ENCODE measurements at places on chromosomes 1 and 21.
A peak's percentile ranks its signal among the peaks of the same experiment; 100 is the strongest.

DNA sequence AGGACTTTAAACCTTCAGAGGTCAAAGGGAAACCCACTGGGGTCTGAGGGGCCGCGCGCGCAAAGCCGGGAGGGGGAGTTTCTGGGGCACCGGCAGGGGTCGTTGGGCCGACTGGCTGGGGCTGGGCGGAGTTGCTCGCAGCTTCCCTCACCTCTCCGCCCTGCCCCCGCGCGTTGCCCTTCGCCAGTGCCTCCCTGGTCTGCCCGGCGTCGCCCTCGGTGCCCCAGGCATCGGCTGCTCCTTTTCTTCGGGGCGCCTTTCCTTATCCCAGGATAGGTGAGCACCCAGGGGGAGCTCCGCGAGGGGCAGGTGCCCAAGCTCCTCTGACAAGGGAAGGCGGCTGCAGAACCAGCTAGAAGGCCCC is 390 bp upstream of the NGF start:
- no peak for DNase-seq

DNA sequence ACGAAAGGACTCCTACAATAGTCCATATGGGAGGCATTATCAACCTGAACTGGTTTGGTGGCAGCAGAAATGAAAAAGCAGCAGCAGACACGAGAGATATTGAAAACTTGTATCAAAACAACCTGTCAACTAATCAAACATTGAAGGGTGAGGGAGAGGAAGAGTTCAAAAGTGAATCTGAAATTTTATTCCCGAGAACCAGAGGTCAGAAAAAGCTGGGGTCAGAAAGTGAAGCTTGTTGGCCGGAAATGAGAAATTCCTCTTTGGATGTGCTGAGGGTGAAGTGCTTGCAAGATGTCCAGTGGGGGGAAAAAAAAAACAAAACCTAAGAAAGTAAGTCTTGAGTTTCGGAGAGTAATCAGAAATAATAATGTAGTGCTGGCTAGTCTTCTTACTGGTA is 1.9 kb upstream of the C4BPA start:
- no peak for DNase-seq

- DNase-seq = no peak
Measured at GRCh38 chr1:68173936-68174737, 58.2 kb downstream of the WLS start.

DNA sequence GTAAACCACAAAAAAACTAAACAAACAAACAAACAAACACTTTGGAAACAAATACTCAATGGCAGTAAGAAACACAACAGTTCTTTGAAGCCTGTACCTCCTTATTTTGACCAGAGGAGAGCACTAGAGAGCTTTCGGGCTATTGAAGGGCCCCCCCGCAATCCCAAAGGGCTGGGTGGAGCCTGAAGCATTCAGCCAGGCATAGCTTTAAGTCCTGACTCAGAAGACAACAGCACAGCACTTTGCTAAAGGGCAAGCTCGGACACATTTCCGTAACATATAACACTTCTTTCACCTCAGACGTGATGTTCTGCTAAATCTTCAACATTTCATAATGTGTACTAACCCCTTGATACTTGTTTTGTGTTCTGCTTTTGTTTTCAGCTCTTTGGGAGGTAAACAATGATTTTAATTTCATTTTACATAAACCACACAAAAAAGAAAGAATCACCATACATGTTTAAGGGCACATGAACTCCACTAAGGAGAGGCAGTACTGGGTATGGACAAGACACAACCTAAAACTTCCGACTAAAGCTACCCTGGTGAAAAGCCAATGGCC is 9.7 kb upstream of the SHCBP1L start:
- DNase-seq = peak; percentile 82

DNA sequence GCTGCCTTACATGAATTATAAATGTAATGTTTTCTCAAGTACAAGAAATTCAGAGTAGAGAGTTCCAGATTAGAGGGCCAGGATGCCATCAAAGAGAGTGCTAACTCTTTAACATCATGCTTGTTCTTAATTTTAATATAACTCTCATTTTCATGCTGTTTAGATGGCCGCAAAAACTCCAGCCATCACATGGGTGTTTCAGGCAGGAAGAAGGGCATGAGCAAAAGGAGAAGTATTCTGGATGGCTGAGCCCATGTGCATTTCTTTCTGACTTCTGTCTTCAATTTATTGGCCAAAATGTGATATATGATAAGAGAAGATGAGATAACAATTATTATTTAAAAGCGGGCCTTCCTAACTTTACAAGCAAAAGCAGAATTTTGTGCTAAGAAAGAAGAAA is 1328.6 kb downstream of the MRPL39 start:
- DNase-seq = no peak

GRCh38 chr21:32392299-32392879 is 423 bp downstream of the URB1 start:
- no peak for DNase-seq

GRCh38 chr1:77889671-77890070 is 1.2 kb downstream of the NEXN start:
- DNase-seq = no peak

GRCh38 chr1:36855699-36856494 is 178.4 kb downstream of the GRIK3 start:
- no peak for DNase-seq

DNA sequence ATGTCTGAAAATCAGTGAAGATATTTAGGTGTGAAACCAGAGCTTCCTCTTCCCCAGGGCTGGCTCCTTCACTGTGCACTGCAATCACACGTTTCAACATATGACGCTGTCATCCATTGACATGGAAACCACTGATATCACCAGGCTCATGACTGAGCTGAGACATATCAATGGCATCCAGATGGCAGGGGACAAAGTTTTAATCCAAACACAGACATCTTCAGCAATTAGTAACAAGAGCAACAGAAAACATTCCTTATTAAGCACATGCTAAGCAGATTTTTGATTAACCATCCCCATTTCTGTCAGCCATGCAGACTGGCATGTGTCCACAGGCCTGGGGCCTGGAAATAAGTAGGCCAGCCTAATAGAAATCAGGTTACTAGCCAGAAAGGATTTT is 108.0 kb upstream of the ADAR start:
- DNase-seq = peak; percentile 93

DNA sequence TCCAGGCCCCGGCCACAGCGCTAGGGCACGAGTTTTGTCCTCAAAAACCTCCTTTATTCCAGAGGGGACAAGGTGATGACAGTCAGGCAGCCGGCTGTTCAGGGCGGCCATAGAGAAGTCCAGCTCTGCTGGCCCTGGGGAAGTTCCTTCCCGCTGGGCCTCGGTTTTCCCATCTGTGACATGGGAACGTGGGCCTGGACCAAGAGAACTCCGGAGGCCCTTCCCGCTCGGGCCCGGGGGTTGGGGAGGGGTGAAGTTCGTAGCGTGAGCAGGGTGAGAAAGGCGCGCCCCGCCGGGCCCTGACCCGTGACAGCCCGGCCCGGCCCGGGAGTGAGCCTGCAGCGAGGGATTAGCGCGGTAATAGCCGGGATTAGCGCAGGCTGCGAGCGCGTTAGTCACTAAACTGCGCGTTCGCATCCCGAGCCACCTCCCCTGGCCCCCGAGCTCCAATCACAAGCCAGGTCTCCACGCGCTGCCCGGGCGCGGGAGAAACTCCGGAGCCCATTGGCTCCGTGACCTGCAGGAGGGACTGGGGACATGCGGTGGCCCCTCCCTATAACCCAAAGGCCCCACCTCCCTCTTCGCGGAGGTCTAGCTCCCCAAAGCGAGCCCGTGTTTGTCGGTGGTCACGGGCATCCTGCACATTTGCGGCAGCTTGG is 29.8 kb upstream of the PADI2 start:
- no peak for DNase-seq

DNA sequence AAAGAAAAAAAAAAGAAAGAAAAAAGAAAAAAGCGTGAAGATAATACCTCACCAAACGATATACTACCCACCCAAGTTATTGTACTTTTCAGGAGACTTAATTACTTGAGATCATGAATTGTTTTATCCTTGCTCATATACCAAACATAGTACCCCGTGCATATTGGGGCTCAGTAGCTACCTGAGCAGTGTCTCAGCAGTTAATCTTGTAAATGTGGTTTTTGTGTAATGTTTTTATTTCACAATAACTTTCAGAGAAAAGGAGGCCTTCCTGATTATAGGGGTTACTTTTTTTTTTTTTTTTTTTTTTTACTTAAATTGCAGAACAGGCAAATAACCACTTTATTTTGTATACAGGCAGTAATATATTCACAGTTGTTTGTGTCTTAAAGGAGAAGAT is 80.3 kb downstream of the OSBPL9 start:
- DNase-seq = no peak

- DNase-seq = no peak
Measured at GRCh38 chr1:205182930-205183329, 28.6 kb downstream of the DSTYK start.

All from inflammatory macrophage treated with lipopolysaccharide for 1 hour (primary cell).